ENCODE measurements at places on chromosomes 6 and 20. TPM values are rescaled to one million over a fixed set of nuclear protein-coding genes. Genes with fewer than 3 reads are reported as not detected.

The RPP40 gene
- total RNA-seq: 21.7 TPM

The PNISR gene
- 57.2 TPM for total RNA-seq

The SOX4 gene
- 65.5 TPM for total RNA-seq

The MAS1 gene
- not detected for total RNA-seq

The NR2E1 gene
- not detected for total RNA-seq

The KDM1B gene
- 8.2 TPM for total RNA-seq

The PYGB gene
- 72.4 TPM for total RNA-seq

The HAO1 gene
- total RNA-seq: not detected

The SLC22A3 gene
- total RNA-seq: not detected

The PRDM13 gene
- total RNA-seq: not detected

The DEF6 gene
- 0.33 TPM for total RNA-seq

The CBLN4 gene
- not detected for total RNA-seq

The WFDC12 gene
- total RNA-seq: not detected

The SAMD5 gene
- 0.43 TPM for total RNA-seq

The LST1 gene
- 0.26 TPM for total RNA-seq
